ENCODE measurements at places on chromosomes 7 and 10.

DNA sequence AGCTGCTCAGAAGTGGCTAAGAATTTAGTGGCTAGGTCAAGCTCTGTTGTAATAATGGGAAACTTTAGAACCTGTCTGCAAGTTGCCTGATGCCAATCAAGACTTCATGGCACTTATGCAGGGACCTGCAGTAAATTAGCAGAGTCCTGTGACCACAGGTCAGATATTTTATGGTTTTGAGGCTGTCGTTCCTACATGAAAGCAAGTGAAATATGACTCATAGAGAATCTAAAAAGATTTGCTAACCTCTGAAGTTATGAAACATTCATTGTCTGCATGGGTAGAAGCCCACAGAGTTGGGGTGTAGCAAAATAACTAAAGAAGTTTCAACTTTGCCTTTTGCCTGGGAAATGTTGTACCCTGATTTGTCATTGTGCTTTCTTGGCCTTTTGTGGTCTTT is 32.3 kb downstream of the SLC39A12 start:
- DNase-seq = no peak

- DNase-seq = no peak
These were observed 20.9 kb upstream of the GRIFIN start for GRCh38 chr7:2497065-2497464.

DNA sequence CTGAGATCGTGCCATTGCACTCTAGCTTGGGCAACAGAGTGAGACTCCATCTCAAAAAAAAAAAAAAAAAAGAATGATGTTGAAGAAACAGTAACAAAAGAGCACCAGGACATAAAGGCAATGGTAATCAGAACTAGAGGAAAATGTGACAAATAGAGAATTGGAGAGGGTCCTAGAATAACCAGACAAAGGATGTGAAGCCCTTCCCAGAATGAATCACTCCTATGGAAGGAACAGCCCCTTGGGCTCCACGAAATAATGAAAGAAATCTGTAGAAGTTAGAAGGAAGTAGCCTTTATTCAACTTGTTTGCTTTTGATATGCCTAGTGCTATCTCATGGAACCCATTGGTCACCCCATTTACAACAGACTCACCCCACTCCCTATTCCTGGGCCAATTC is 169.2 kb downstream of the SUGCT start:
- no peak for DNase-seq

DNA sequence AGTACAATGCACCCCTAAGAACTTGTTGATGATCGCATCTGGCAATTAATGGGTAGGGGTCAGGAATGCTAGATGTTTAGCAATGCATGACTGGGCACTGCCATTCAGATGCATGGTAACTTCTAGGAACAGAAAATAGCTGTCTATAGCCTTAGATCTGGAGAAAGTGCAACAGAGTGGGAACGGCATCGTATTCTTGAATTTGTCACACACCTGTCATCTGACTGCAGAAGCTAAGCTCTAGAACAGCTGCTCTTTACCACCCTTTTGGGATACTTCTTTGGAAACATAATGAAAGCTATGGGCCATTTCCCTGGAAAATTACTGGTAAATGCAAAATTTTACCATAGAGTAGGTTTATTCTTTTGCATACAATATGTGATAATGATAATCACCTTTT is 118.1 kb downstream of the SLC25A13 start:
- DNase-seq = no peak

DNA sequence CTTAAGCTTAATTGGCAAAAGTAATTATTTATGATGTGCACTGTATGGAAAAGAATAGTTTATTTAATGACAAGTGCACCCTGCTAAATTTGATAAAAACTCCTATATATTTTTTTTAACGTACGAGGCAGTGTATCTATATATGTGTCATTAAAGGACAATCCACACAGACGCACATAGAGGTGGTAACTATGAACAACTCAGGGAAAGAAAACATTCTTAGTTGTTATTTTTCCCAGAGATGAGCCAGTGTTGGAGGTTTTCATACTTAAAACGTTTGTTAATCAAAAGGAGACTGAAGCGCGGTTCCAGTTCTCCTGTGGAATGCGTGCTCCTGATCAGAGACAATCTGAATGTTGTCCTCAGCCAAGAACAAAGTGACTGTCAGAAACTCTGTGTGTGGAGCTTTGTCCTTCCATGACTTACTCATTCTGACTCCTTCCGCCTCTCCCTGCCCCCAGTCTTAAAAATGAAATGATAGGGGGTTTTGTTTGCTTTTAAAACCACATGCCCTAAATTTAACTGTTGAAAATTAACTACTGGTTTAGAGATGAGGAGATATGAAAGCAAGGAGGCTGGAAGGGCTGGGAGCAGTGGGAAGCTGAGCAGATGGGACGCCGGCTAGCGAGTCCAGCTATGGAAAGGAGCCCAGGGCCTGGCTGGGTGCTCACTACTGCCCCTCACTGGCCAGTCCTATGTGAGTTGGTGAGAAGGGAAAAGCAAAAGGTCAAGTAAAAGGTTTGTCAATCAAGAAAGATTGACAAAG is 99.6 kb downstream of the SVIL start:
- DNase-seq = no peak

DNA sequence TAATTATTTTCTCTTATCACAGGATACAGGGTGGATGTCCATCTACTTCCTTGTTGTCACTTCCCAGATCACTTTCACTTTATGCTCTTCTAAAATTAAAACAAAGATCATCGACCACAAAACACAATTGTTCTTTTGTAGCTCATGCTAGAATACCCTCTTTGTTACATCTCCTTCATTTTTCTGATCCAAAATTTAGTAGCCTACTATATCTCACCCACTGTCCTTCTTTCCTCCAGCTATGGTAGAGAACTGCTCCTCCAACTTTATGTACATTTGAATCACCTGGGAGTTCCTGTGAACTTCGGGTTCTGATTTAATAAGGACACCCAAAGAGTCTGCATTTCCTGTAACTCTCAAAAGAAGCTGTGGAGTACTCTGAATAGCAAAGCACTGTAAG is 1.2 kb upstream of the AHR start:
- no peak for DNase-seq

DNA sequence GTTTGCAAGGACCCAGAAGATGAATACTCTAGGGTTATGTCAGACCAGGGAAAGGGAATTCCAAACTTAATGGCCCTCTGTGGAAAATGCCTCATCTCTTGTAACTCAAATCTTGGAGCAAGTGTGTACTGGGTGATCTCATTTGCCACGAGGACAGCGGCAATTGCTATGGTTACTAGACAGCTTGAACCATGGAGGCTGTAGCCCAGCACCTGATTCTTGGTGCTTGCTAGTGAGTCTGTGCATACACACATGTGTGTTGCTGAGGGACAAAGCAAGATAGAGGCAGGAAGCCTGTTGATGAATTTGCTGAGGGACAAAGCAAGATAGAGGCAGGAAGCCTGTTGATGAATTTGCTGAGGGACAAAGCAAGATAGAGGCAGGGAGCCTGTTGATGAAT is 58.6 kb upstream of the FEZF1 start:
- DNase-seq = no peak

GRCh38 chr10:79415736-79416577 is 29.5 kb downstream of the ZCCHC24 start:
- no peak for DNase-seq

- no peak for DNase-seq
These were observed 72.9 kb upstream of the STEAP1B start for GRCh38 chr7:22572937-22573336.

DNA sequence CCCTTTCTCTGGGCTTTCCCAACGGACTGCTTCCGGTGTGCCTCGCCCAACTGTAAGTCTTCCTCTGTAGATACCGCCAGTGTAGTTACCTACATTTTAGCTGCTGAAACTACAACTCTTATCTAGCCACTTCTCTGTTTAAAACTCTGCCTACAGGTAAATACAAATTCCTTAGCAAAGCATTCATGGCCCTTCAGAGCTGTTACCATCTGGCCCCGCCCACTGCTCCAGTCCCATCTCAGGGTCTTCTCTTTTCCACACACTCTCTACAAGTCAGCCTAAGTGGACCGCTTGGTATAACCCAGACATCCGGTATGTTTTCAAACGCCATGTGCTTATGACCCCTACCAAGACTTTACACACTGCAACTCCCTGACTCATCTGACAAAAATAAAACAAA is 41.0 kb upstream of the LAMB4 start:
- no peak for DNase-seq

GRCh38 chr10:47239211-47239610 is 60.8 kb upstream of the GDF10 start:
- no peak for DNase-seq

GRCh38 chr10:10208196-10208595 is 809.5 kb upstream of the CELF2 start:
- DNase-seq = no peak

DNA sequence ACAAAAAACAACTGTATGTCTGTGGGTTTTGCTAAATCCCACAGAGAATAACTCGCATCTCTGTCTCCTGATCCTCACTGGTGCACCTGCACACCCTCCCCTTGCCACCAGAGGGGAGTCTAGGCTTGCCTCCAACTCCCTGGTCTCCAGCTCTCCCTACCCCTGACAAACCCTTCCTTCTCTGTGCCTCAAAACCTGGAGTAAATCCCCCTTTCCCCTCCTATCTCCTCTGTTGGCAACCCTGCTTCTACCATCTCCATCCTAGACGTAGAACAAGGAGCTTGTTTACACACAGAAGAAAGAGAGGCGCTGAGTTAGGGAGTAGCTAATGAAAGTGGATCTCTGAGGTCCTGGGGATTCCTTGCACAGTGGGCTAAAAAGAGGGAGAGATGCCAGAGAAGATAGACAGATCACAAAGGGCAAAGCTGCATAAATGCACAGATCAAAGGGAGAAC is 6.0 kb downstream of the MBLAC1 start:
- no peak for DNase-seq

DNA sequence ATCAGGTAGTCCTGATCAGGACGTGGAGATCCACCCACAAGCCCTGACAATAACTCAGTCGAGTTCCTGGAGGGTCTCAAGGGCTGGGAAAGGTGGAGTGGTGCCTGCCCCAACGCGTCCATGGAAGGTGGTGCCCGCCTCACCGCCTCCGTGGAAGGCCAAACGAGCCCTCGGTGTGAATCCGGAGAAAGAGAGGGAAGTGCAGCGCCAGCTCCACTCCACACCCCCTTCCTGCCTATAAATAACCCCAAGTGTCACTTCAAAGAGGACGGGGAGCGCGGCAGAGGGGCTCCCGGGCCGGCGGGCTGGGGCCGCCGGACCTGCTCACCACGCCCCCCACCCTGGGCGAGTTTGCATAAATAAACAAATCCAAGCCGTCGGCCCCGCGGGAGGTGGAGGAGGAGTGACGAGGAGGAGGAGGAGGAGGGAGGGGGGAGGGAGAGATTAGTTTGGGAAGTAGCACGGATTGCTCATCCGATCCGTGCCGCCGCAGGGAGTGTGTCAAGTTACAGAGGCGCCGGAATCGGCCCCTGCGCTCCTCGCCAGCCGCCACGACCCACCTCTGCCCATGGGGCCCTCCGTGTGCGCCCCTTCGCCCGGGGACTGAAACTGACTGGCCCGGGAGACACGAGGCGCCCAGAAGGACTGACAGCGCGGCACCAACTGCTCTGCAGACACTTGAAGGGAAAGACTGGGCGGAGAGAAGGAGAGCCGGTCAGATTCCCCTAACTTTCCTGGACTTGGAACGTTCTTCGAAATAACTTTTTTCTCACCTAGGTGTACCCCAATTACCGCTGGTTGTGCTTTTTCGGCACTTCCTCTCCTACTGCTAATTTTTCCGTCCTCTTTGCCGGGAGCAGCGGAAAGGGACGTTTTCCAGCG is at the start of gene COL13A1:
Gene COL13A1 (plus strand): TSS at position 473 of the 882 bp plus-strand sequence. CDS start 518 bp downstream, outside the sequence.
- no peak for DNase-seq

- no peak for DNase-seq
These were observed 11.6 kb upstream of the ABHD11 start for GRCh38 chr7:73749931-73750776.

DNA sequence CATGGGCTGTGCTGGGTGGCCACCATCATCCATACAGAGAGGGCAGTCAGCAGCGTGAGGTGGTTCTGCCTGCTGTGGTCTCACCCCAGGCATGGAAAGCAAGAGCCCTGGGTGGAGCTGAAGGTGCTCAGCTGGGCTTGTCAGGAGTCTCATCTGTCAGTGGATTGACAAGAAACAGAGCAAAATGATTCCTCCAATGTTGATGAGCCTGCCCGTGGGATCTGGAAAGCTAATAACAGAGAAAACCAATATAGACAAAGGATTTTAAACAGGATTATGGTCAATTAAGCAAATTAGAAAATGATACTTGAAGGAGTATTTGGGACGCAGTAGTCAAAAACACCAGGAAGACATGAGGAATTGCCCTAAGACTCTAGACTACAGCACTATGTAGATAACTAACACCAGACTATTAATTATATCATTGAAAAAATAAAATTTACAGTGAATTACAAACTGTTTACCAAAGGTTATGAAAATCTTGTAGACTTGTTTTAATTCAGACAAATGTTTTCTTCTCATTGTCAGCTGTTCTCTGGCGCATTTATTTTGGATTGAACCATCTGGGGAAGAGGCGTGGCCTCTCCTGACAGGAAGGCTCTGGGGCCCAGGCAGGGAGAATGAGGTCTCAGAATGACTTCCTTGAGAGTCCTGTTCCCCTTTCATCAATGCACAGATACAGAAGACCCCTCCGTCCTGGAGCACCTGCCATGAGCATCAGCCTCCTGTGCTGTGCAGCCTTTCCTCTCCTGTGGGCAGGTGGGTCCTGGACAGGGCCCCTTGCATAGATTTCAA is 211.2 kb upstream of the PRSS58 start:
- DNase-seq = no peak

DNA sequence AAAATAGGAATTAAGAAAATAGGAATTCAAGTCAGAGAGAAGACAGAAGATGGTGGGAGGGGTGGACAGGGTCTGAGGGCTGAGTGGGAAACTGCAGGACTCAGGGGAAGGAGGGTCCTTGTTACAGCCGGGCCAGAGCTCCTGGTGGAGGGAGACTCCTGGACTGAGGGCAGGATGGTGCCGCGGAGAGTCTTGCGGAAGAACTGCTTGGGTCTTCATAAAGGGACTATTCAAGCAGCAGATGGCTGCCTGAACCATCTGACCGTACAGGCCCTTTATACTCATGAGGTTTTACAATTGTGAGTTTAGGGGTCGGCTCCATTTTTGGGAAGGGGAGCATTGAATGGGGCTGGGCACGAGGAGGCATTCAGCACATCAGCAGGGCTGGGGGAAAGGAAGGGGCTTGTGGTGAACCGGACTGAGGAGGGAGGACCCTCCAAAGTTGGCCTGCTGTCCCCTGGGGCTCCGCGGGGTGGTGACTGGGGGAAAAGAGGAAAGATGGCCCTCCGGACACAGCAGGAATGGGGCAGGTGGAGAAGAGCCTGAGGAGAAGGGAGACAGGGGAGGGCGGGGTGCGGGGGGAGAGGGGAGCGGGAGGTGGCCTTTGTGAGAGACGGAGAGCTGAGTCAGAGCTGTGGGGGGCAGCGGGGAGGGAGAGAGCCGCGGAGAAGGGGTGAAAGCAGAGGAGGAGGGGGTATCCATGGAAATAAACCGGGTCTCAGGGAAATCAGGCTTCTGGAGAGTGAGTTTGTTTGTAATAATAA is 1.5 kb downstream of the FAM131B start:
- no peak for DNase-seq

DNA sequence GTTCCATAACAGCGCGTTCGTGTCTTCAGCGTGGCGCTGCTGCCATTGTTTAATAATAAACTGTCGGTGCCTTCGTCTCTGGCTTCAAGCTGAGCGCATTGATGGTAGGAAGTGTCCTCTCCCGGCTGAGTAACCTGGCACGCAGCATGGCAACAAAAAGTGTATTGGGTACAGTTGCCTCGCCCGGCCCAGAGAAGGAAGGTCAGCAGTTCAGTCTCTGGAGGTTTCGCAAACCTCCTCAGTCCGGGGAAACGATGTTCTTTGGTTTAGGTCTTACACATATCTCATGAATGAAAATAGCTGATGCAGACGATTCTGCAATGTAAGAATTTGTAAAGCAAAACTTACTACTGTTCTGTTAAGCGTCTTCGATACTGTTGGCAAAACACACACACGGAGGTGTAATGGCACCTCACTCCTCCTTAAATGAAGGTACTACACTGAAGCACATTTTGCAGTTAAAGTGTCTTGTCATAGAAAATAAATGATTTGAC is 739 bp upstream of the CCDC186 start:
- DNase-seq = no peak

Measured in GM19239 (cell line).